ENCODE measurements at places on chromosomes 7 and 10.

DNA sequence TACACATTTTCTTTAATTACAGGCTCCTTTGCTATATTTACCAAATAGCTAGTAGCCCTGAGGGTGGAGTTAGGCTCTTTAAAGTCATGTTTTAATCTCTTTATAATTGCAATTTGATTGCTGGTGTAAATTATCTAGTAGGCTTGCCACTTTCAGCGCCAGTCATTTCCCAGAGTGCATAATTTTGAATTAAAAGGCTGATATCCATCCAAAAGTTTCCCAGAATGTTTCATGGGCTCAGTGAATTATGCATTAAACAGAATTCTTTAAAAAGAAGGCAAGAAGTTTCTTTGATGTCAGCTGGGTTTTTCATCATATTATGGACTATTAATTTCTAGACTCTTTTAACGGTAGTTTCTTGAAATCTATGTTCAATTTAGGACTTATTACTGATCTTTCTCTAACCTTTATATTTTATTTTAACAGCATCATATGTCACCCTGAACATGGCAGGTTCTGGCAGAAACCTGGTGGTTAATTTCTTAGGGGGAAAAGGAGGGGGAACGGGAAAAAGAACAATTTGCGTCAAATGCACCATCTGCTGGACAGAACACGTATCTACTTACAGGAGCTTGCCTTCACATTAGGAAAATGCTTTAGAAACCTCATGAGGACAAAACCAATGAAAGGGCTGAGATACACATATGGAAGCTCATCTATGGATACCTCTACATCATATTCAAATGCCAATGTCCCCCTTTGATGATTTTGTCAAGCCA is 171.1 kb downstream of the GRM3 start:
- DNase-seq: no peak

DNA sequence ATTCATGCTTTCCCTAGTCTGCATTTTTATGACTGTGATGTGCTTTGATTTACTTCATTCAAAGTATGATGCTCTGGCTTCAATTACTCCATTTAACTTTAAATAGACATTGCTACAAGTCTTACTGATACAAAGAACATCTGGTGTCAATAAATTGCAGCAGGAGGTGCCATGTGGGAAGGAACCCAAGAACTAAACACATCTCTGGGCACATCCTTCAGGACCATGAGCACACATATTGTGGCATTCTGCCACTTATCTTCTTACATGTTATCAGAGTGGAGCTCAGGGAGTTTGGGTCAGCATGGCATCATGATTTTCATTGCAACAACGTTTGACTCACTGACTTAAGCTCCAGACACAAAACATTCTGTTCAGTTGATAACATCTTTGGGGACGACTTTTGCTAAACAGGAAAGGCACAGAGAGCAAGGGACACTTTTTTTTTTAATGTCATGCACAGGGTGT is 227.0 kb downstream of the DKK1 start:
- DNase-seq: no peak

DNA sequence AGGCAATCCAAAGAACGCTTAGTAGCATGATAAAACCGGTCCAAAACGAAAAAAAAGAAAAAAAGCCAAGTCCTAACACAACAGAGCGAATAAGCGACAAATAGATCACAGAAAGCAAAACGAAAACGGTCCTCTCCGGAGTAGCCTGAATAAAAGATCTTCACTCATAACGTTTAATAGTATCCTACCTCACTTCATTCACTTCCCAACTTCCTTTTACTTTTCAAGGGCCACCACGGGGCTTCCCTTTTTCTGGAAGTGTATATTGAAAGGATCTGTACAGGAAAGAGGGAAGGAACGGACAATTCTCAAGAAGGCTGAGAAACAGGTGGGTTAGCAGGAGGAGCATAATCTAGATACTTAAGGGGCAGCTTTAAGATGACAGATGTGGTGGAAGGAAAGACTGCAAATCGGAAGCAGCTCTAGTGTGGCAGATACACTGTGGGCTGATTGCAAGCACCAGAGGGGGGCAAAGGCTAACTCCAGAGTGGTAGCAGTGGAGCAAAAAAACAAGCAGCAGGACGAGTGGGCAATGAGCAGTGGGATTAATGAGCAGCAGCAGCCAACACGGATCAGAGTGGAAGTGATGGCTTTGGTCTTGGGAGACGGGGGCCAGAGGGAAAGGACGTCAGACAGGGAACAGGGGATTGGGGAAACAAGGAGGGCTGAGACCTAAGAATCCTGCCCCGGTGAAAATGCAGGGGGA is 866 bp downstream of the CNOT4 start:
- peak; percentile 13 for DNase-seq

DNA sequence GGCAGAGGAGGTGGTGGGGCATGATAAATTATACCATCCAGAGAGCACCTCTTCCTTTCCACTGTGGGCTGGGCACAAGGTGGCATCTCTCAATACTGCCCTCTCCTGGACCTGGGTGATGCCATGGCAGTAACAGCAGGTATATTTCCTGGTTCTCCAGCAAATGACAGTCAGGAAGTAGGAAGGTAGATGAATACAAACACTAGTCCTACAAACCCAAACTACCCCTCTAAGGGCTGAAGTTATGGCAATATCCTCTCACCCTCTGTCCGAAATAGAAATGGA is 1004.9 kb downstream of the KCNMA1 start:
- DNase-seq: no peak

- no peak for DNase-seq
Observed at GRCh38 chr7:100091411-100092181, 2.8 kb downstream of the COPS6 start.

DNA sequence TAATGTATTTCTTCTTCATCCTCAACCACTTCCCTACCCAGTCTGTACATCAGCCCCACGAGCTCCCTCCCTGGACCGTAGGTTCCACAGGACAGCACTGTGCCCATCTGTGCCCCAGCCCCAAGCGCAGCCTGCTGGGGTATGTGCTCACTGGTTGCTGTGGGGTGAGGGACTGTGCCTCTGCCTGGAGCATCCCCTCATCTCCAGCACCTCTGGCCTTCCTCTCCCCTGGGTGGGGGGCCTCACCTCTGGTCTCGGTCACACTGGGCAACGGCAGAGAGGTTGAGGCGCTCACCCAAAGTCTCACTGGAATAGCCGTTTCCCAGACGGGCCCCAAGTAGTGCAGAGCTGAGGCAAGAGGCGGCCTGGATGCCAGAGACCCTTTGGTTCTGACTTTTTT is 1.5 kb upstream of the PRKAR1B start:
- no peak for DNase-seq

DNA sequence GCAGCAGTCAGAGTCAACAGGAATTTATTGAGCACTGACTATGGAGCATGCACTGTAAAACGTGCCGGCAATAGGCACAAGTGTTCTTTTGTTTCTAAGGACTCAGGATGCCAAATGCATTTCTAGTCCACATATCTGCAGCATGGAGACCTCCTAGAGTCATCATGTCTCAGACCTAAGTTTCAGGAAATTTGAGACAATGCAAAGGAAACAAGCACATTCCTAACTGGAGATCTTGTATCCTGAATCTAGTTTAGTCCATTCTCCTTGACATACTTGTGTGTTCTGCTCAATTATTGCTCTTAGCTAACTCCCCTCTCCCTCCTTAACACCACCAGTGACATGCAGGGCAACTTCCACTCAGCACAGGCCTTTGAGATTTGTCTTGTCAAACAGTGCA is 173.2 kb downstream of the ZNF438 start:
- DNase-seq: no peak

- DNase-seq: no peak
Observed at GRCh38 chr7:133819695-133820094, 307.4 kb upstream of the LRGUK start.

DNA sequence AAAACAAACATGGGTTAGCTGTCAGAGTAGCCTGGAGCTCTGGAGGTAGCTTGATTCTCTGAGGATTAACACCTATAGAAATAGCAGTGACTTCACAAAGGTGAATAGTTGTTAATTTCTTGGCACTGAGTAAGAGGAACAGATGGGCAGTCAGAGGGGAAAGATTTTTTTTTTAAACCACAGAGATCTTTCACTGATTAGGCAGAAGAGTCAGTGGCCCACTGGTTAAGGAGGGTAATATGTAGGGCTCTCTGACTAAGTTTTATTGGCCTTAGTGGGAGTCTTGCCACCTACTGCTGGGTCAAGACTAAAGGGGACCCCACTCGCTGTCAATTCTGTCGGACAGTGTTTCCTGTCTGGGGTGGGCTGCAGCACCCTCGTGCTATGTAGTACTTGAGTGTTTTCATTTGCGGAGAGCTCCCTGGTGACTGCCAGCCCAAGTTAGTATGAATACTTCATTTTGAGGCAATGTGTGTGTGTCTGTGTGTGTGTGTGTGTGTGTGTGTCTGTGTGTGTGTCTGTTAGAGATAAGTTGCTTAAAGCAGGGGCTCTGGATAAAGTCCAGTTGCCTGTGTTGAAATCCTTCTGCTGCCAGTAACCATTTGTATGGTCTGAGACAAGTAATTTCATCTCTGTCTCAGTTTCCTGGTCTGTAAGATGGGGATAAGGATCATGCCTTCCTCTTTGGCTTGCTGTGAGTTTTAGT is 145.2 kb downstream of the ARID5B start:
- peak; percentile 55 for DNase-seq
